ENCODE measurements at places on chromosomes 16 and 17.

DNA sequence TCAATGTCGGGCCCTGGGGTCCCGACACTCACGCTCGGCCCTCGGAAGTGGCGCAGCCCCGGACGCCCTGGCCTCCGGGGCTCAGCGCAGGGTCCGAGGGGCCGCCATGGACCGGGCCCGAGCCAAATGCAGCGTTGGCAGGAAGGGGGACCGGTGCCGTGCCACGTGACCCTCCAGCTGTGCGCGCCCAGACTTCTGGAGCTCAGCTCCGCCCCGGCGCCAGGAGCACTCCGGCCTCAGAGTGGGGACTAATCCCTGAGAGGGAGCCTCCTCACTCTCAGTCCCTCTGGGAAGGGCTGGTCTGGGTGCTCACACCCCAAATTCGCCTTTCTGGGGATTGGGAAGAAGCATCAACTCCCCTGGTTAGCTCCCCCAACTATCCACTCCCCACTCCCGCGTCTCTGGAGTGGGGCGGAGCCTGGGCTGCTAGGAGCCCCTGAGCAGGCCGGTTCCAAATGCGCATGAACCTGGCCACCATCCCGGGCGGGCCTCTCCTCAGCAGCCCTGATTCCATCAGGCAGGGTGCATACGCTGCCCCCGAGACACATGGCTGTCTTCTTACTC is at the start of gene B3GNT9:
TSS of gene B3GNT9 (minus strand) at position 166 of the 564 bp plus-strand sequence. CDS start 513 bp downstream, outside the sequence.
- no peak for DNase-seq

DNA sequence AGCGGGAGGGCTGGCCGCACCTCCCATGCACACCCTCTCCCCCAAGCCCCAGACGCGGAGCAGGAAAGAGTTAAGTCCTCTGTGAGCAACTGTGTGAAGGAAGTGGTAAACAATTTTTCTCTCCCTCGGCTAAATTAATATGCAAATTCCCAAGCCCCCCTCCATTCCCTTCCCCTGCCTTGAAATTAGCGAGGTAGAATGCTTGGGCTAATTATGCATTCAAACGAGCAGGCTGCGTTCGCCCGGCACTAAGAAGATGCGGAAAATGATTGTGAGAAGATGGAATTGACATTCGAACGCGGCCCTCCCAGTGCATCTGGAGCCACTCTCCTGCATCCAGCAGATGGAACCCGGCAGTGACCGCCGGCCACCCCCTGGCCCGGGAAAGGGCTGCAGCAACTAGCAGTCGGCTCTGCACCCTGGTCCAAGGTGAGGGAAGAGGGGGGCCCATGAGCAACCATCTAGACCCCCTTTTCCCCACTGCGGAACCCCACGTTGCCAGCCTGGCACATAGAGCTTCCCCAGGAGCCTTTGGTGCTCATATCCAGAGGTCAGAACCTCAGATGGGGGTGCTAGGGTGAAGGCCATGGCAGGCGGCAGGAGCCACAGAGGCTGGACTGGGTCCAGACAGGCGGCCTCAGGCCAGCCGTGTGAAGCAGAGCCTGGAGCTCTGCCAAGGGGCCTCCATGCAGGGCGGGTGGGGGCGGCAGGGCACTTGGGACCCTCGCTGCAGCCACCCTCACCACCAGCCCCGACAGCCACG is 49.1 kb upstream of the ACSF3 start:
- DNase-seq = no peak

GRCh38 chr16:62913333-62913732 is 877.1 kb upstream of the CDH8 start:
- DNase-seq = no peak

DNA sequence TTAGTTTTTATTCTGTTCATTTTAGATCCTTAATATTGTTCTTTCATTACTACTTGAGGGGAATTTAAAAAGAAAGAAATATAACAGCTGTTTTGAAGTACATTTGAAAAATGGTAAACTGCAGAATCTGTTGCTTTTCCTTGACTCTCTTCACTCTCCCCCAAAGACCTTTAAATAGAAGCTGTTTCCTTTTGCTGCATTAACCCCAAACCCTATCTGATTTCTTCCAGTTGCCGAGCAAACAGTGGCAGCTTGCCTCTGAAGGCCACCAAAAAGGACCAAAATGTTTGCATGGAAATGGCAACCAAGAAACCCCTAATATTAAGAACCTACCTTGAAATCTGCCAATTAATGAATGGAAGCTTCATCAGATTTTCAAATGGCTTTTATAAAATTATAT is 37.1 kb downstream of the PRKCA start:
- DNase-seq = no peak

DNA sequence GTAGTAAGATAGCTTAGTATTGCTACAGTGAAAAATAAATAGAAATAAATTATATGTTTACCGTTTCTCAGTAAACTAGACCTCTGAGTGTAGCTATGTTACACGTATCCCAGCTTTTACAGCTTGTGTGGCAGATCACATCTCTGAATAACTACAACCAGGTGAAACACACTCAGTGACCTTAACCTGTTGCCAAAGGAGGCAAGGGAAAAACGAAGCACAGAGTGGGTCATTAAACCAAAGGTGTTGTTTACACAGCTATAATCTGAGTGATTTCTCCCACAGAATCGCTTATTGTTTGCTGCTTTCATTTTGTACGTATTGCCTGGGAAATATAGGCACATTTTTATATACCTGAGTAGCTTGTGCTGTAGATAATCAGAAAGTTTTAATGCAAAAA is 688.2 kb upstream of the KIF2B start:
- DNase-seq = no peak

DNA sequence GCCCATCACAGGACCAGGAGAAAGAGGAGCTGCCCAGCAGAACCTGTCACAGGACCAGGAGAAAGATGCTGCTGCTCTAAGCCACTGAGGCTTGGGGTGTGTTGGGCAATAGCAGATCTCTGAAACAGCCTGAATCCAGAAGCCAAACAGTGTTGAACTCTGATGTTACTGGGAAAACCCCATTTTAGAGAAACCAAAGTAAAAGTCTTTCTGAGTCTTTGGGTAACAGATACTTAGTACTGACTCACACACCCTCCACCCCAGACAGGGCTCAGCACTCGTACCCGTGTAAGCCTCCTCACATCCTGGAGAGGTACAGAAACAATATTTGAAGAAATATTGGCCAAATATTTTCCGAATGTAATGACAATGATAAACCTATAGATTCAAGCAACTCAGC is 82.8 kb upstream of the GNG13 start:
- no peak for DNase-seq

- no peak for DNase-seq
Observed at GRCh38 chr16:57476546-57477410, 9.5 kb downstream of the DOK4 start.

GRCh38 chr17:77437017-77437416 is 296.2 kb downstream of the SEC14L1 start:
- no peak for DNase-seq

DNA sequence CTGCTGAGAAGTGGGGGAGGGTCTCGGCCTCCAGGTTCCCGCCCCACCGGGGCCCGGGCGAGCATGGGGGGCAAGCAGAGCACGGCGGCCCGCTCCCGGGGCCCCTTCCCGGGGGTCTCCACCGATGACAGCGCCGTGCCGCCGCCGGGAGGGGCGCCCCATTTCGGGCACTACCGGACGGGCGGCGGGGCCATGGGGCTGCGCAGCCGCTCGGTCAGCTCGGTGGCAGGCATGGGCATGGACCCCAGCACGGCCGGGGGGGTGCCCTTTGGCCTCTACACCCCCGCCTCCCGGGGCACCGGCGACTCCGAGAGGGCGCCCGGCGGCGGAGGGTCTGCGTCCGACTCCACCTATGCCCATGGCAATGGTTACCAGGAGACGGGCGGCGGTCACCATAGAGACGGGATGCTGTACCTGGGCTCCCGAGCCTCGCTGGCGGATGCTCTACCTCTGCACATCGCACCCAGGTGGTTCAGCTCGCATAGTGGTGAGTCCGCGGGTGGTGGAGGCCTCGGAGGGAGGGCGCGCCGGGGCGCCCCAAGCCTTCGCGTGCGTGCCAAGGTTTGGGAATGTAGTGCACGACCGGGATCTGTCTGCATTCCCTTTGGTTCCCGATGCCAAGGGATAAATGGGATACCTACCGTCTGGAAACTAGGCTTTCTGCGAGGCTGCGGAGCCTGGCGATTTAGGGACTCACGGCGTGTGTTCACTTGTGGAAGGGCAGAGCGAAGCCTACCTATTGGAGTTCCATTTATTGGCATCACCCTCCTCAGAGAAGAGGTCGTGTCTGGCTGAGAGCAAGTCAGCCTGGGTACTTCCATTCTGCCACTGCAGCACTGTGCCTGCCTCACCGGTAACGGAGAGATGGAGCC is 1.0 kb downstream of the ZNRF1 start:
- DNase-seq = no peak

DNA sequence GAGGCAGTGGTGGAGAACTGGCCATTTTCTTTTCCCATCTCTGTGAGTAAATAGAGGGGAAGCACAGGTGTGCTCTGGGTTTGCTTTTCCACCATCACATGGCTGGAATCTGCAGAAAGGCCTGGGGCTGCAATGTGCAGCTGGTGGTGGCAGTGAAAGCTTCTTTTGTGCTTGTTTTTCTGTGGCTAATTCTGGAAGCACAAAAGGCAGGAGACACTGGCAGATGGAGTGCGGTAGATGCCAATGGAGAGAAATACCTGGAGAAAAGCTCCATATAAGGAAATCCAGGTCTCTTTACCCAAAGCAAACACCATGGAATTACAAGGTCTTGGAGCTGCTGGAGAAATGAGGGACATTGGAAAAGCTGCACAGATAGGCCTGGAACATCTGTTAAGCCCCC is 146.9 kb downstream of the HAPSTR1 start:
- DNase-seq = no peak

DNA sequence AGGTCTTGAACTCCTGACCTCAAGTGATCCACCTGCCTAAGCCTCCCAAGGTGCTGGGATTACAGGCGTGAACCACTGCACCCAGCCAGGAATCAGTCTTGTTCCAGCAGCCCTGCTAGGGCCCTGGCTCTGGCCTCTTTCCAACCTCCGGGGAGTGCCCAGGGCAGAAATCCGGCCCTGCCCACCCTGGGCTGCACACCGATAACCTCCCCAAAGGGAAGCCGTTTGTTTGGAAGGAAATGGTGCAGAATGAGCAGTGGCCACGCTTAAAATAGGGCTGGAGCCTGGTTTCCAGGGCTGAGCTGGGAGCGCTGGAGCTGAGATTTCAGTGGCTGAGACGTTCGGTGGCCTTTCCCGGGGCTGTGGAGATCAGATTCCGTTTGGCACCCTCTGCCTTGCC is 17.8 kb upstream of the EMP2 start:
- DNase-seq = no peak

GRCh38 chr17:80261159-80261894 is 675 bp downstream of the RNF213 start:
- DNase-seq = no peak

DNA sequence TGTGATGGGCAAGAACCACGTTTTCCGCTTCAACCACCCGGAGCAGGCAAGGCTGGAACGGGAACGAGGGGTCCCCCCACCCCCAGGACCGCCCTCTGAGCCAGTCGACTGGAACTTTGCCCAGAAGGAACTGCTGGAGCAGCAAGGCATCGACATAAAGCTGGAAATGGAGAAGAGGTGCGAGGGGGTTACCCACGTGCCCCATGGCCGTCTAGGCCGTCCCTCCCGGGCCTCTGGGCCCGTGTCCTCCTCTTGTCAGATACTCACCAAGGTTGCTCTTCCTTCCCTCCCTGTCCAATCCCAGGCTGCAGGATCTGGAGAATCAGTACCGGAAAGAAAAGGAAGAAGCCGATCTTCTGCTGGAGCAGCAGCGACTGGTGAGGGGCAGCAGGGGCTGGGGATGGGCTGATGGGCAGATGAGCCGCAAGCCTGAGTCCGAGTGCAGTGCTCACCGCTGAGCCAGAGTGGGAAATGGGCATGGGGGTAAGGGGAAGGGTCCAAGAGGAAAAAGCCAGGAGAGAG is 14.7 kb downstream of the SLC52A1 start:
- DNase-seq = no peak

DNA sequence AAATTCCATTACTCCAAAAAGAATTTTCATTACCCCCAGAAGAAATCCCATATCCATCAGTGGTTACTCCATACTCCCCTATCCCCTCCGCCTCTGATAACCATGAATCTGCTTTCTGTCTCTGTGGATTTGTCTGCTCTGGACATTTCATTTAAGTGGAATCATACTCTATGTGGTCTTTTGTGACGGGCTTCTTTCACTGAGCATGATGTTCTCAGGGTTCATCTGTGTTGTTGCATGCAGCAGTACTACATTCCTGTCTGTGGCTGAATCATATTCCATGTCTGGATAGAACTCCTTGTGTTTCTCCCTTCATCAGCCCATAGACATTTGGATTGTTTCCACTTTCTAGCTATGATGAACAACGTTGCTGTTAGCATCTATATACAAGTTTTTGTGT is 59.5 kb upstream of the IRX3 start:
- no peak for DNase-seq

DNA sequence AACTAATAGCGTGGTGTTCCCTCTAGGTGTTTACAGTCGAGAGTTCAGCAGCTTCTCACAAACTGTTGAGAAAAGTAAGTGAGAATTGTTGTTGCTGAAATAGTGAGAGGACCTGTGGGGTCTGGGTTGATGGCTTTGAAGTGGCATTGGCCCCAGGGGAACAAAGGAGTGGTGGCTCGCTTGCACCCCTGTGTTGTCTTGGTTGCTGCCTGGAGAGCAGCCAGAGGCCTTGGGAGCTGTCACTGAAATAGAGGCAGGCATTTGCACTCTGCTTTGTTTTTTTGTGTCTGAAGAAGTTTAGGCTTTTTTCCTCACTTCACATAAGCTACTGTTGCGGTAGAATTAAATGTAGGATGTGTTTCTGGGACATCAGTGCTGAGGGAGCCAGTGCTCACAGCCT is 36.8 kb downstream of the PRMT7 start:
- DNase-seq = no peak

DNA sequence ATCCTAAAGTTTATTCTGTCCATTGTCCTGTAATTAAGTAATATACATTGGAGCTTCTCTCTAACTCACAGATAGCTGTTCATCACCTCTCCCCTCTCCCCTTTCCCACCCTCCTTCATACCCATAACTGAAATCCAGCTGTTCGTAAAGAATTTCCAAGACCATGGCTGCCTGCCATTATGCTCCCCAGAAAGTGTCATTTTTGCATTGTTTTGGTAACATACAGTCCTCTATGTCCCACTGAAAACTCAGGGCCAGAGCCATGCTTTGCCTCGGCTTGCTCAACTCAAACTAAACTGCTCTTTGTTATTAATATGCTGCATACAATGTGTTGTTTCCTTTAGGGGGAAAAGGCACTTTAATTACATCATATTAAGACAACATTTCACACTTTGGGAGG is 132.0 kb downstream of the MRTFB start:
- DNase-seq = no peak

DNA sequence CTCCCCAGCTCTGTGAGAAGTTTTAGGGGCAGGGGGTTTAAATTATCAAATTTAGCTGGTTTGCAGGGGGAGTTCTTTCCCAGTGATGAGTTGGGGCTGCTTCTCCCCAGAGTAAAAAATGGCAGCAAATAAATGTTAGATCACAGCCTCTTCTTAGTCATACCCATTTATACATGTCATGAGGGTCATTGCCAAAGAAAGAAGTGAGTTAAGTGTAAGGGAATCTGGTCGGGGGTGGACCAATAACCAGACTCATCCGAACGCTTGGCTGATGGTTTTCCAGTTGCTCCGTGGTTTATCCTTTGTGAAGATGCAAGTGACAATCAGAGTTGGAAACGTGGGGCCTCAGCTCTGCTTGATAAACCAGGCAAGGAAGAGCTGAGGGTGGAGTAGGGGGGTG is 87.1 kb downstream of the PLXDC1 start:
- DNase-seq = no peak
